ENCODE measurements at places on chromosomes 3 and 15.

DNA sequence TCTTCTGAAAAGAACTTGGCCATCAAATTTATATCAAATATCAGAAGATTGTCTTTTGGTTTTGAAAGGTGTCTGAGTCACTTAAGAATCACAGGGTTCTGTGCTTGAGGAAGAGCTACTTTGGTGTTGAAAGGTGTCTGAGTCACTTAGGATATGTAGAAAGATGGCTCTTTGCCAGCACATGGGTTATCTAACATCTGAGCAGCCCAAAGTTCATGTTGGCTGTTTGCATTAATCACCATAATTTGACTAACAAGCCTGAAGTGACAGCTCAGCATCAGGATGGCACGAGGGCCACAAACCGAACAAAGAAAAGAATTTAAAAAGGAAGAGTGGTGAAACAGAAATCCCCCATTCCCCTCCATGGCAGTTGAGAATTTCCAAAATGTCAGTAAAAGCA is 190.5 kb upstream of the CMC1 start:
- DNase-seq, result peak; percentile 64

DNA sequence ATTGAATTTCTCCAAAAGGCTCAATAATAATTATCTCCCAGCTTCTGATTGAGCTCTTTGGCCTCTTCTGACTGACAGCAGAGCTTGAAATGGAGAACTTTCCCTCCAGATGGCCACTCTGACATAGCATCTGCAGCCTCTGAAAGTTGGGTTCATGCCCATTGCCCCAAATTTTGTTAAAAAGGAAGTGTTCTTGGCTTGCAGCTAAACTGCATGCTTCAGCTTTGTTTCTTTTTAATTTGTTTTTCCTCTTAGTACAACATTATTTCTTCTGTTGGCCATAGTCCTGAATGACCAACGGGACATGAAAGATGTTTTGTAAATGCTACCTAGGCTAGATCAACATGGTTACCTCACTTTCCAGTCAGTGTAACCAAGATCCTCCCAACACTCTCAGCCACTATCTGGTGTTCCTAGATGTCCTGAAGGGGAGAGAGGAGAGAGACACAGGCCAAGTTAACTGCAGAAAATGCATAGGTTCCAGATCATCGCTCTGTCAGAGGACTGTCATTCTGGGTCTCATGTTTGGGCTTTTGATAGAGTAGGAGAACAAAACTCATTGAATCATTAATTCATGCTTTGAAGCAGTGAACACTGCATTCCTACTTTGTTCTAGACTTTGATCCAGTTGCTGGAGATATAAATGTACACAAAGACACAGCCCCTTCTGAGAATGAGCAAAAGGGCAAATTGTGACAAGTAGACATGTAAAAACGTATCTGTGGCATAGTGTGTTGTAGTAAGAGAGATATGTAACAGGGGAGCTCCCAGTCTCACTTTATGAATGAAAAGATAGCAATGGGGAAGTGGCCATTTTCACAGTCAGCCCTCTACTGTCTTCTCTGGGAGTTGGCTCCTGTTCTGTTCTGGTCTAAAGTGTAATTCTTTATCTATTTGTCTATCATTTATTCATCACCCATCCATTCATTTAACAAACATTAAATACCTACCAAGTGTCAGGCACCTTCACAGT is 156.2 kb downstream of the ZNF621 start:
- no peak for DNase-seq

DNA sequence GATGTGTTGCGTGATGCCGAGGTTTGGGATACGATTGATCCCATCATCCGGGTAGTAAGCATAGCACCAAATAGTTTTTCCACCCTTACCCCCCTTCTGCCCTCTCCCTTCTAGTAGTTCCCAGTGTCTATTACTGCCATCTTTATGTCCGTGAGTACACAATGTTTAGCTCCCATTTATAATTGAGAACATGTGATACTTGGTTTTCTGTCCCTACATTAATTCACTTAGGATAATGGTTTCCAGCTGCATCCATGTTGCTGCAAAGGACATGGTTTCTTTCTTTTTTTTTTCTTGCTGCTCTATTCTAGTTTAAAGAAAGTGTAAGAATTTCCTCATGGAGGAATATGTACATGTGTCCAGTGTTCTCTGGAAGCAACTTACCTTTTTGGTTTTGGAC is 51.8 kb downstream of the NSUN3 start:
- DNase-seq, result no peak

DNA sequence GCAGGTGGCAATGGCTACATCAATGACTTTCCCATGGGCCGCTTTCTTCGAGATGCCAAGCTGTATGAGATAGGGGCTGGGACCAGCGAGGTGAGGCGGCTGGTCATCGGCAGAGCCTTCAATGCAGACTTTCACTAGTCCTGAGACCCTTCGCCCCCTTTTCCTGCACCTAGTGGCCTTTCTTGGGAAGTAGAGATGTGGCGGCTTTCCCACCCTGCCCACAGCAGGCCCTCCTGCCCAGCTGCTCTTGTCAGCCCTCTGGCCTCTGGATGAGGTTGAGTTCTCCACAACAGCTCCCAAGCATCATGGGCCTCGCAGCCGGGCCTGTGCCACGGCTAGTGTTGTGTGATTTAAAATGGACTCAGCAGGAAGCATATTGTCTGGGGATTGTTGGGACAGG is 12.5 kb downstream of the IVD start:
- no peak for DNase-seq

GRCh38 chr15:85618228-85618505 is 176.6 kb downstream of the KLHL25 start:
- no peak for DNase-seq

DNA sequence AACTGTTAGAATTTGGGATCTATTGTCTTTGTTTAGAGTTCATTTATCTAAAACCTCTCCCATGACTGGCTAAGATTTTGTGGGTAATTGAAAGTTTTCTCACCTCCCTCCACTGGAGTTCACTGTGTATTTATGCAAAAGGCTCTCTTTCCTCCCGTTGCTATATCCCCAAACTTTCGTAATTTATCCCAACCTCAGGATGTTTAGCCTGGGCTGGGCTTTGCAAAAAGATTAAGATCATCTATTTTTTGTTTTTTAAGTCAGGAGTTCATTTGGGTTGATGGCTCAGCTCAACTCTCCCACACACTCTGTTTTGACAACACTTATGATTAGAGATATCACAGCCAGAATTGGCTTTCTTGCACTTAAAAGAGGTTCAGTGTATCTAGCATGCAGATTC is 27.0 kb downstream of the SUCNR1 start:
- no peak for DNase-seq

GRCh38 chr3:129040039-129040336 is 20.6 kb upstream of the GP9 start:
- DNase-seq, result no peak

- no peak for DNase-seq
These were observed 41.3 kb downstream of the ST6GAL1 start for GRCh38 chr3:186971578-186971977.

DNA sequence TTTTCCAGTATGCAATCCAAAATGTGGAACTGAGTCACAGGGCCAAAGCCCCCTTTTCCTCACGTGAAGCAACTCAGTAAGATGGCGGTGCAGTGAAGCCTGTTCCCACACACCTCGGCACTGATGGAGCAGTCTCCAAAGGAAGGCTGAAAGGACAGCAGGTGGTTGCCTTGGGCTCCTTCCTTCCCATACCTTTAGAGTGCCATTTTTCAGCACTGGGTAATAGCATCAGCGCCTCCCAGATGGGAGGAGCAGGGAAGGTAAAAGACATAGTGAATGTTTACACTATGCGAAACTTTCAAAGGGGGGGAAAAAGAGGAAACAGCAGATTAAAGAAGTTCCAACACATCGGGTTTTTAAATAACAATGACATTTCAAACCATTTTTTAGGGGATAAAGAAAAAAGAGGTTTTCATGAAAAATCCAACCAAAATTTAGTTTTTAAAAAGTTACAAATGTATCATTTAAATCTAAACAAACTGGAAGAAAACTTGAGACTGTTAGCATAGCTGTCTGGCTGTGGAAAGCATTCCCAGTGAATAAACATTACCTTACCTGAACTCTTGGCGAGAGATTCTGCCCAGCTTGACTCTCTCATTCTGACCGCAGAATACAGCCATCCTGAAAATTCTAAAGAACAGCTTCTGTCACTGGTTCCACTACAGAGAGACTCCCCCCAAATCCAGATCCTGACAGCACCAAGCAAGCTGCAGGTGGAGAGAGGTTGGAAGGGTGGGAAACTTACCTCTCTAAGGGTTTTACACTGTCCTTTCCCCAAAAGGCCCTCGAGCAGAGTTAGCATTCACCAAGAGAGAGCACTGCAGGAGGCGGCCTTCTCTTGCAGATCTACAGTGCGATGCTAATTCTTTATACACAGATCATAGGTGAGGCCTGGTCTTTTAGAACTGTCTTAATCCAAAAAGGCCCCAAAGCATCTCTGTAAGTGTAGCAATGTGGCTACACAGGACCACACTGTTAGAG is 32.6 kb downstream of the ABCC5 start:
- no peak for DNase-seq

DNA sequence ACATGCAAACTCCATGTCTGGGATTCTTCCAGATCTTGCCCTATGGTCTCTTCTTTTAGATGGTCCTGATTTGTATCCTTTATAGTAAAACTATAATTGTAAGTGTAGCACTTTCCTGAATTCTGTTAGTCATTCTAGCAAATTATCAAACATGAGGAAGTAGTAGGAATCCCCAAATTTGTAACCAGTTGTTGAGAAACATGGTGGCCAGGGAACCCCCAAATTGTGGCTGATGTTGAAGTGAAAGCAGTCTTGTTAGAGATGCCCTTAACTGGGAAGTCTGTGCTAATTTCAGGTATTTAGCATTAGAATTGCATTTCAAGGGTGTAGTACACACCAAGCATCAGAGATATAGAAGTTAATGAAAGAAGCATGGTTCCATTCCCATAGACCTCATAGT is 180.4 kb upstream of the STT3B start:
- DNase-seq, result no peak

GRCh38 chr15:44550256-44550655 is 13.3 kb downstream of the EIF3J start:
- peak; percentile 78 for DNase-seq

- no peak for DNase-seq
These were observed 200.0 kb upstream of the UBE2E2 start for GRCh38 chr3:23002836-23003732.

GRCh38 chr15:36601952-36602351 is 22.5 kb downstream of the CDIN1 start:
- DNase-seq, result no peak

DNA sequence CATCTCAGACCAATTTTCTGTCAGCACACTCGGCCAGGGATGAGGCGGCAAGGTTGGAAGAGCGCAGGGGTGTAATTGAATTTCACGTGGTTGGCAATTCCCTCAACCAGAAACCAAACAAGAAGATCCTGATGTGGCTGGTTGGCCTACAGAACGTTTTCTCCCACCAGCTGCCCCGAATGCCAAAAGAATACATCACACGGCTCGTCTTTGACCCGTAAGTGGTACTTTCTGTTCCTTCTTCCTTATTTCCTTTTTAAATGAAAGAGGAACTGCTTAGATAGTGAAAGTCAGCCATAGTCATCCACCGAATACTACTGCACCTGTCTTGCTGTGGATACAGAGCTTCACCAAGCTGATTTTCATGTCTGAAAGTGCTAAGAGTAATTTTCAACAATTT is 60.1 kb downstream of the SGO1 start:
- no peak for DNase-seq

DNA sequence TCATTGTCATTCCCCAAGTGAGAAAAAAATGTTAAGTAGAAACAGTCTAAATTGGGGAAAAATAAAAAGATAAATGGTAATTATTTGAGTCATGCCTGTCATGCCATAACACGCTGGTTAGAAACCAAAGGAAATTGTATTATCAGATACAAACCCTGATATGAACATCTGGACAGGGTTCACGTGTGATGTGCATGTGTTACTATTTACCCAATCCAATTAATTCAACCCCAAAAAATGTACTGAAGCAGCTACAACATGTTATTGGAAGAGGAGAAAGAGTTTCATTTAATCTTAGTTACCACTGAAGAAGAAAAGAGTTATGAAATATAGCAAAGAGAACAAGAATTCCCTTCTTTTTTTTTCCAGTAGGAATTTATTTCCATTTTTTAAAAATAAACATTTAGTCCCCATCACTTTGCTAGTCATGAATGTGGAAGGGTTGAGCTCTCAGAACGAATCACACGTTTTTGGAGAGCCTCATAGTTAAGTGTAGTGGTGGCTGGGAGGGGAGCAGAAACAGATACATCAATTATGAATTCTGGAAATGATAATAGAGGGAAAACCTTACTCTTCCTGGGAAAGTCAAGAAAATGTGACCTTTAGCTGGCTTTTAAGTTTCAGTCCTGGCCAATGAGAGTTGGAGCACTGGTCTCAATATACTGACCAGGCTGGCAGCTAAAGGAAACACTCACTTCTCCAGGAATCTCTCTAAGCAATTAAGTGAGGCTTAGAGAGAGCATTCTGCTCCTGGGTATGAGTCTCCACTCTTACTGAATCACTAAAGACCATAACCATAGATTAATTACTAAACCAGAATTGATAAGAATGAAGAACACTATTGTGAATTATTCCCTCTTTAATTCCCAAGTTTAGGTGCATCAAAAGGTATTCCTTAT is 796.5 kb downstream of the GRM7 start:
- DNase-seq, result no peak

DNA sequence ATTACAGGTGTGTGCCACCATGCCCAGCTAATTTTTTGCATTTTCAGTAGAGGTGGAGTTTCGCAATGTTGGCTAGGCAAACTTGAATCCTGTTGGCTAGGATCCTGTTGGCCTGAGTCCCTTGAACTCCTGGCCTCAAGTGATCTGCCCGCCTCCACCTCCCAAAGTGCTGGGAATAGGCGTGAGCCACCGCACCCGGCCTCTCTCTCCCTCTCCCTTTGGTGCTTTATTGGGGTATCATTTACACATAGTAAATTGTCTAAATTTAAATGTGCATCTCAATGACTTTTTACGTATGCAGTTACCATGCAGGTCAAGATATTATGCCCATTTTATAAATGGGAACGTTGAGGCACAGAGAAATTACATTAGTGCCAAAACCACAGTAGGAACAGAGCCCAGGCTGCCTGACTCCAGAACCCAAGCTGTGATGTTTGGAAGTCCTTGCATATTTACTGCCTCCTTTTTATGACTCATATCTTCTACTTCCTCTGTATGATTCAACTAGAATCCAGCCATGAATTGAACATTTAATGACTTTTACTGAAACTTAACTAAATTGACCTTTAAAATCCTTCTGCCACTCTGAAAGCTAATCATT is 34.0 kb upstream of the RPP14 start:
- DNase-seq, result peak; percentile 93

- DNase-seq, result no peak
These were observed 6.9 kb upstream of the SPTBN5 start for GRCh38 chr15:41900526-41901380.

- DNase-seq, result peak; percentile 35
These were observed 461.3 kb upstream of the NAALADL2 start for GRCh38 chr3:174397848-174398247.

DNA sequence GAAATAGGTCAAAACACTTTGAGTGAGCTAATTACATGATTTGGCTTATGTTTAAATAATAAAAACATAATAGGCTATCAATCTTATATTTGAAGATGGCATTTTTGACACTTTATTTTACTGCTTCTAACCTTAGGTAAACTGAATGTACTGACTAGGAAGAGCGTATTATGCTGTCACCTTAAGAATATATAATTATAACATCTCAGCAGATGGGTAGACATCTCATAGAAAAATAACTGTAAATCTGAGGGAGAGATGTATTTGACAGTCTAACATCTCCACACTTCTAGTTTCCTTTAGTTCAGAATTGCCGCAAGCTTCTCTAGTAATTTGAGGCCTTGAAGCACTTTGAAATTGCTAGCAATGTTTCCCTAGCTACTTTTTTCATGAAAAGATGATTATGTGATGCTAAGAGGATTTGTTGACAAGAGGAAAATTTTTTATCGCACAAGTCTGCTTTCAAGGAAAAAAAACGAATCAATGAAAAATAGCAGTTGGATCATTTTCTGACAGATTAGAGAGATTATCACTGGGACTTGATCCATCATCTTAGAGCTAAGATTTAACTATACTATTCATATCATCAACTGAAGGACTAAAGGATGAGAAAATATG is 238.2 kb upstream of the NAALADL2 start:
- DNase-seq, result no peak
